HS-5 (cell line): ENCODE measurements at places on chromosomes 5 and 9.
A peak's percentile ranks its signal among the peaks of the same experiment; 100 is the strongest.

DNA sequence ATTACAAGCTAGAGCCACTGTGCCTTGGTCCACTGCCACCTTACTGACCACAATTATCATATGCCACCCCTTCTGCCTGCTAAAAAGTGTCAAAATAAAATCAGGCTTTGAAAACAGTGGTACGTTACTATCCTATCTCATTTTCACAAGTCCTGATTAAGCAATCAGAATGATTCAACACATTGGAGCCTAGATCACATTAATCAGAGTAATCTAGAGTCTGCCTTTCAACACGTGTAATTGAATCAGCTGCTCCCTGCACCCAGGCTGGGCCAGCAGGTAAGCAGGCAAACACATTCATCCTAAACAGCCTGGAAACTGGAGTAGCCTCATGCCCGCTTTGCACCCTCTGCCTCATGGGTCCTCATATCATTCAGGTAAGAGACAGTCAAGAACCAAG, 186.2 kb downstream of the DCP2 start:
- peak; percentile 67 for DNase-seq

DNA sequence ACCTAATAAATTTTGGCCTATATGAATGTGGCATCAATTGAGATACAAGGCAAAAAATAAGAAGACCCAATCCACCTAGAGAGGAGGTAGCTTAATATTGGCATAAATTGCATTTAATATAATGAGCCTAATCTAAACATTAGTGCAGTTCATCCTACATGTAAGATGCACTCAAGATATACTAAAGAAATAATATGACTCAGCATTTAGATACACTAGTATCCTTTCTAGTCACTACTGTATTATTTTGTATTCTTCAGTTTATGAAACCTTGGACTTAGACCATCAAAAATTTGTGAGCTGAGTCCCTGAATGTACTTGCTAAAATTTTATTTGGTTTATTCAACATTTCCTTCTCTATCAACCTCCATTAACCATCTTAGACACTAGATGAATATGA, 104.7 kb downstream of the RAB3C start:
- DNase-seq: no peak

- no peak for DNase-seq
These were observed 219.9 kb downstream of the CDK5RAP2 start for GRCh38 chr9:120360046-120360445.

- peak; percentile 6 for DNase-seq
These were observed 29.1 kb upstream of the ANKRD31 start for GRCh38 chr5:75265731-75266130.

DNA sequence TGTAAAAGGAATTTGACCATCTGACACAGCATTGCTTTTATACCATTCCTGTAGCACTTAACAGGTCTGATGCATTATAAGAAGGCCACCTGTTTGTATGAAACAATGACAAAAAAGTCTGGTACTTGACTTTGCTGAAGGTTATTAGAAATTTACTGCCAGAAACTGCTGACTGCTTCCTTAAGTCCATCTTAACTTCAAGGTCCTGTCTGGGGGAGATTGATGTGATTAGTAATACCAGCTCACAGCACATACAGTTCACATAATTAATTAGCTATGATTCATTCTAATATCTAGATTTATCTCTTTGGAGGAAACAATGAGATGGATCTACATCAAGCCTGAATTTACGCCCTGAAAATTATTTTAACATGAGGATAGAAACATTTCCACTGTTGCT, 49.6 kb upstream of the TEK start:
- DNase-seq: no peak

GRCh38 chr9:5617749-5618148, 11.2 kb upstream of the RIC1 start:
- DNase-seq: no peak

DNA sequence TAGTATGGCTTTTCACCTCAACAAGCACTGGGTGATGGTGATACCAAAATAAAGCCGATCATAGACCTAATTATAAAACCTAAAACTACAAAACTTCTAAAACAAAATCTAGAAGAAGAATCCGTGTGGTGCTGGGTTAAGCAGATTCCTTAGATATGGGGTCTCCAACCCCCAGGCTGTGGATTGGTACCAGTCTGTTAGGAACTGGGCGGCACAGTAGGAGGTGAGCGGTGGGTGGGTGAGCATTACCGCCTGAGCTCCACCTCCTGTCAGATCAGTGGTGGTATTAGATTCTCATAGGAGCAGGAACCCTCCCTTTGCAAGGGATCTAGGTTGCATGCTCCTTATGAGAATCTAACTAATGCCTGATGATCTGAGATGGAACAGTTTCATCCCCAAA, 33.2 kb downstream of the MRPS27 start:
- DNase-seq: no peak

DNA sequence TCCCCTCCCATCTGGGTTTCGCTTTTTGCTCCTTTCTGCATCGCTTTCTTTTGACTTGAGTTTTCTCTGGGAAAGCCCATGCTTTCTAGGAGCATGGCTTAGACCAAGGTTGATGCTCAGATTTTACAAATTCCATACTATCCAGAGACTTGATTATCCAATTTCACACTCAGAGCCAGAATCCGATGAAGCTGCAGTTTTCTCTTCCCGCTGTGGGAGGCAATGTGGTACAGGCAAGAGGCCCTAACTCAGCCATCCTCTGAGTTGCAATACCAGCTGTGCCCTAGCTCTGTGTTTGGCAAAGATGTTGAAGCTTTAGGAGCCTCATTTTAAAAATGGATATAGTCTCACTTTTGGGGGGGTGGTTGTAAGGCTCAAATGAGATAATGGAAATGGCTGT, 85.1 kb downstream of the BRINP1 start:
- no peak for DNase-seq
